ENCODE measurements at places on chromosomes 4 and X. TPM values are rescaled to one million over a fixed set of nuclear protein-coding genes. Genes with fewer than 3 reads are reported as not detected.

The TLL1 gene
- total RNA-seq, result 3.7 TPM

DNA sequence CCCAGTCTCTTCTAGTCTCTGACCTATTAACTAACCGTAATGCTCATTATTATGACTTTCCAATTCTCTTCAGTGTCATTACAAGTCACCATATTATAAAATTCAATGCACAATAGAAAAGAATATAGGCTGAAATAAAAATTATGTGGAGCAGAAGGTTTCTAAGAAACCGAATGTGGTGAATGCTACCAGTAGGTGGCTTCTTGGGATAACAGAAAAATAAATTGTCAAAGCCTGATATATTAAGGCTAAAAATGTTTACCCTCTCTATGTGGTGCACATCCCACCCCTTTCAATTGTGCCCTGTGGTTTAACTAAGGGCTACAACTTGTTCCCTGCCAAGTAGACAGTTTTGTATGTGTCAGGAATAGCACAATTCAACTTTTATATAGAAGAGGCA lies 624.6 kb upstream of the TECRL start:
- DNase-seq, result no peak

GRCh38 chr4:28287831-28288233 lies 1427.2 kb downstream of the STIM2 start:
- DNase-seq, result no peak

The USP17L17 gene
- total RNA-seq, result not detected

DNA sequence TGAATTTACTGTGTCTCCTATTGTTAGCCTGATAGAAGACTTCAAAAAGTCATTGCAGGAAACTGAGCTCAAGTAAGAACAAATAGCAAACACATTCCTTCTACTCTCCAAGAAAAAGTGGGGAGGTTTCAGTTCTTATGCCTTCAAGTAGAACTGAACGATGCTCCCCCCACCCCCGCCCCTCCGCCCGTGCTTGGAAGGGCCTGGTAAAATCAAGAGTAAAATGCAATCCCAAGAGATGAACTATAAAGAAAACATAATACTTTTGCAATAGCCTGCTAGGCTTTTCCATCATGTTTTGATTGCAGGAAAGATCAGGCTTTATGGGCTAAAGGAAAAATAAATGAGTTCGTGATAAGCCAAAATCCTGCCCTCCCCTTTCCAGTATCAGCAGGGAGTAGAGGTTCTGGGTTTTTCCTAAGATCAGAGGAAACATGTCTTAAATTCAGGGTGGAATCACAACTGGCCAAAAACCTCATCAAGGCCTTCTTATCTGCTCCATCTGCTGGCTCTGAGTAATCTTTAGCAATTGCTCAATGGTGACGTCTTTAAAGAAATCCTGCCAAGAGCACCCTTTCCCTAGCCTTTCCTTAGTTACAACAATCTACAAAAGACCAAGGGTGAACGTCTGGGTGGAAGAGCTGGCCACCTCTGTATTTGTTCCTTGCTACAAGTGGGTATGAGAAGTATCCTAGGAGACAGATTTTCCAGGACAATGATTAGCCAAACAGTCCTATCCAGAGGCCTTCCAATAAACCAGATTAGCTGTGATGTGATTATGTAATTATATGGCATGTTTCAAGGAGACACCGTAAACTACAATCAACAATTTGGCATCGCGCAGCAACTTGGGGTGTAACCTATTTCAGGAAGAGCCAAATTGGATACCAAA lies 66.3 kb upstream of the FAM9C start:
- DNase-seq, result no peak

The SPON2 gene
- 18.4 TPM for total RNA-seq

The MAGEB3 gene
- not detected for total RNA-seq

DNA sequence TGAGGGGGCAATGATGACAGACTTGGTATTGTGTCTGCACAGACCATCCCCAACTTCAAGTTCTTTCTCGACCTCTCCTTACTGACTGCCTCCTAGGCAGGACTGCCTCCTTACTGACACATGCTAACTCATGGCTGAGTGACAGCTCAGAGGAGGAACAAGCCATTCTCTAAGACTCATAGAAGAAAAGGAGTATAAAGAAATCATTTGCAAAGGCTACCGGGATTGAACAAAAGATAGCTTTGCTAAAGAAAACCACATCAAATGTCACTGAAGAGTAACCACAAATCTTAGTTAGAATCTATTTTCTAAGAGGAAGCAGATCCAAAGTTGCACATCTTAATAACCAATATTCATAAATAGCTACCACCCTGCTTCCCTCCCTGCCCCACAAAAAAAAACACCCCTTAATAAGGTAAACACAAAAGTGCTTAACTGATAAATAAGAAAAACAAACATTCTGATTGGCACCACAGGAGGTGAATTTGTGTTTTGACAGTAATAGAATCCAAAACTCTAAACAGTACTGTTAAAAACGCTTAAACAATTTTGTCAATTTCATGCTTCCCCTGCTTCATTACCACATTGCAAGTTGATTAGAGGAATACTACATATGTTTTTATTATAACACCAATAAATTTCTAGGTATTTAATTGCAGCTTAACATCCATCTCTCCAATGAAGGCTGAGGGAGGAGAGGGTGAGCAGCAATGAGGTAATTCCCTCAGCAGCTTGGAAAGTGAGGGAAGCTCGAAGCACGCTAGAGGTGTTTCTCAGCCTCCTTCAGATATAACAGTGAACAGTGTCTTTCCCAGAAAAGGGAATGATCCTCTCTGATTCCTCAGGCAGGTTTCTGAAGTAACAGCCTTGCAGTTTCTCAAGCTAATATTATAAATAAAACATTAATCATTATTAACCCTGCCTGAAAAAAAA lies 160.0 kb downstream of the HNRNPD start:
- no peak for DNase-seq

The HDX gene
- total RNA-seq, result 6.0 TPM

The SPANXN4 gene
- total RNA-seq, result not detected

- DNase-seq, result no peak
Observed at GRCh38 chr4:185207466-185207865, 1.9 kb upstream of the SNX25 start.

Measured in thoracic aorta (tissue), 2 donors.